Left colon (tissue), 2 donors: ENCODE measurements at places on chromosomes 7 and 10.

GRCh38 chr10:35752469-35753461 lies 110.7 kb upstream of the FZD8 start:
- DNase-seq: no peak

DNA sequence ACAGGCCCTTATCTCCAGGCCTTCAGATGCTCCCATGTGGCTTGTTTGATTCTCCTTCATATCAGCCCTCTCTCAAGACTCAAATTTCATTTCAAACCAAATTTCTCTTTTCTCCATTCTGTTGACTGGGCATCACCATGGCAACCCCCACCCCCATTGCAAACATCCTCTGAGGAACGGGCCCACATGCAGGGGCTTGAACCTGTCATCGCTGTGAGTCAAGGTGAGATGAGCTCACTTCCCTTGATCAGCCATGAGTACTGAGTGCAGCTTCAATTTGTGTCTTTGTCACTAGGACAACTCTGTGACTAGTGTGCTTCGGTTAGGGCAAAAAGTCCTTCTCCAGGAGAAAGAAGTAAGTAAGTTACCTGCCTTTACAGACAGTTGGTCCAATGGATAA lies 41.9 kb downstream of the CALML3 start:
- DNase-seq: no peak

DNA sequence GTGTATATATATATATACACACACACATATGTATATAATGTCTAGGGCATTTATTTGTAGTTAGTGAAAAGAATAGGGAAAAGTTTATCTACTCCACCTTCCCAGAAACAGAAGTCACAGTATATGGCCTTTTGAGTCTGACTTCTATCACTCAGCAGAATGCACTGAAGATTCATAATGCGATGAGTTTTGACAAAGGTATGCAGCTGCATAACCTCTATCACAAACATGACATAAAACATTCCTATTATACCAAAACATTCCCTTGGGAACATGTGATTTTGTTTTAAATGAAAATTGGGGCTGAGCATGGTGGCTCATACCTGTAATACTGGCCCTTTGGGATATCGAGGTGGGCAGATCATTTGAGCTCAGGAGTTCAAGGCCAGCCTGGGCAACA lies 137.3 kb upstream of the EEPD1 start:
- DNase-seq: no peak

DNA sequence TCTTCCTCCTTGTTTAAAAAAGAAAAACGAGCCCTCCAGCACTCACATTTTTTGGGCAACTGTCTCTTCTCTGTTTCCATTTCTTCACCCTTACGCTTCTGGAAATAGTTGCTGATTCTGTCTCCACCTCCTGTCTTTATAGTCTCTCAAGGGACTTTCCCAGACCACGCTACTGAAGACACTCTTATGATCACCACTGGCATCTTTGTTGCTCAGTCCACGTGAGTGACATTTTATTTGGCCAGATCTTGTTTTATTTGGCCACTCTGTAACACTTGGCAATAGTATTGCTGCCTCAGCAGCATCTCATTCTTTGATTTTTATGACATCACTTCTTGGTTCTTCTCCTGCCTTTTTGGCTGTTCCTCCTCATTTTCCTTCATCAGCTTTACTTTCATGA lies 21.6 kb upstream of the NME8 start:
- no peak for DNase-seq

GRCh38 chr7:139450851-139451250 lies 32.6 kb downstream of the KLRG2 start:
- DNase-seq: no peak

DNA sequence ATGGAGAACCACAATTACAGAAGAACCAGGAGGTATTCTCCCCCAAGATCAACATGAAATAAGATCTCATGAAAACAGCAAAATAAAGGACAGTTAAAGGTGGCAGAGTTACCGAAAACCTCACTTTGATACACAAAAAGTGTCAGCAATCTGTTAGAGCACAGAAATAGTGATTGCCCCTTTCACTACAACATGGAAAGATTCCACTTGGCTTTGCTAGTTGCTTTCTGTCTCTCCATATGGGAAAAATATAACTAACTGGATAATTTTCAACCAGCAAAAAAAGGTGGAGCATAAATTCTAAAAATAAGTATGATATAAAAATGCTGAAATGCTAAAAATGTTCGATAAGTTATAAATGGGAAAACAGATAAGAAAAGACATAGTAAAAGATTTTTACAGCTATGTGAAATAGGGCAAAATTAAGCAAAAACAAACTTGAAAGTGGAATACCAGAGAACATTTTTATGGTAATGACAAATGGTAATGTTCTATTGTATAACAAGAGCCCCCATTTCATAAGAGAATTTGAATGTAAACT lies 90.2 kb downstream of the GPR85 start:
- no peak for DNase-seq

DNA sequence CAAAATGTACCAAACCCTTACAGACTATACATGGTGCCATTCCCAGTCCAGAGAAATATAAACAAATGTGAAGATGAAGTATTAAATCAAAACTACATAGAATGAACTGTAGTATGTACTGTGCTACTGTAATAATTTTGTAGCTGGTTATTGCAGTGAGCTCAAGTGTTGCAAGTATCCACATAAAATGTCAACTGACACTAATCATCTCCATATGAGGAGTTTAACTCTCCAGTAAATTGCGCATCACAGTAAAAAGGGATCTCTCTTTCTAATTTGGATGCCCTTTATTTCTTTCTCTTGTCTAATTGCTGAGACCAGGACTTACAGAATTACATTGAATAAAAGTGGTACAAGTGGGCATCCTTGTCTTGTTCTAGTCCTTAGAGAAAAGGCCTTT lies 165.5 kb downstream of the CPED1 start:
- DNase-seq: no peak

GRCh38 chr10:130418731-130419130 lies 282.5 kb downstream of the GLRX3 start:
- DNase-seq: peak; percentile 4

DNA sequence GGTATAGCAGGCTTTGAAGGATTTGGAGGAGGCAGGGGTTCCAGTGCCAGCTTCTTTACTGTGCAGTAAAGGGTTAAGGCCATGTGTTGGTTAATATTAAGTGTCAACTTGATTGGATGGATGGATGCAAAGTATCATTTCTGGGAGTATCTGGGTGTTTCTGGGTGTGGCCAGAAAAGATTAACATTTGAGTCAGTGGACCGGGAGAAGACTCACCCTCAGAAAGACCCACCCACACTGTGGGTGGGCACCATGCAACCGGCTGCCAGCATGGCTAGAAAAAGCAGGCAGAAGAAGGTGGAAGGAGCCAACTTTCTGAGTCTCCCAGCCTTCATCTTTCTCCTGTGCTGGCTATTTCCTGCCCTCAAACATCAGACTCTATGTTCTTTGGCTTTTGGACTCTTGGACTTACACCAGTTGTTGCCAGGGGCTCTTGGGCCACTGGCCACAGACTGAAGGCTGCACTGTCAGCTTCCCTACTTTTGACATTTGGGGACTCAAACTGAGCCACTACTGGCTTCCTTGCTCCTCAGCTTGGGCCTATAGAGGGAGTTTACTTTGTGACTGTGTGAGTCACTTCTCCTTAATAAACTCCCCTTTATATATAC lies 6.8 kb upstream of the TRUB1 start:
- no peak for DNase-seq

DNA sequence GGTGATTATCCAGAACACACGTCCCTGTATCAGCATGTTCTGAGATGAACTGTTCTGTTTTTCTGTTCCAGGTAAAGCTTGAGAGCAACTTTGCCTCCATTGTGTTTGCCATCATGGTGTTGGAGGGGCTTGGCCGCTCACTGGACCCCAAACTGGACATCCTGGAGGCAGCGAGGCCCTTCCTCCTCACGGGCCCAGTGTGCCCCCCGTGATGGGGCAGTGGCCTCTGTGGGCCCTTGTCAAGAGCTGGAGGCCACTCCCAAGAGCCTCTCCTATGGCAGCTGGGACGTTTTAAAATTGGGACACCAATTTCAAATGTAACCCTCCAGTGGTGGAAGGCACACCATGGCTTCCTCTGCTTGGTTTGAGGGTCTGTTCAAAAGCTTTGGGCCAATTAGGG lies 1.9 kb upstream of the NDUFB2 start:
- DNase-seq: no peak

DNA sequence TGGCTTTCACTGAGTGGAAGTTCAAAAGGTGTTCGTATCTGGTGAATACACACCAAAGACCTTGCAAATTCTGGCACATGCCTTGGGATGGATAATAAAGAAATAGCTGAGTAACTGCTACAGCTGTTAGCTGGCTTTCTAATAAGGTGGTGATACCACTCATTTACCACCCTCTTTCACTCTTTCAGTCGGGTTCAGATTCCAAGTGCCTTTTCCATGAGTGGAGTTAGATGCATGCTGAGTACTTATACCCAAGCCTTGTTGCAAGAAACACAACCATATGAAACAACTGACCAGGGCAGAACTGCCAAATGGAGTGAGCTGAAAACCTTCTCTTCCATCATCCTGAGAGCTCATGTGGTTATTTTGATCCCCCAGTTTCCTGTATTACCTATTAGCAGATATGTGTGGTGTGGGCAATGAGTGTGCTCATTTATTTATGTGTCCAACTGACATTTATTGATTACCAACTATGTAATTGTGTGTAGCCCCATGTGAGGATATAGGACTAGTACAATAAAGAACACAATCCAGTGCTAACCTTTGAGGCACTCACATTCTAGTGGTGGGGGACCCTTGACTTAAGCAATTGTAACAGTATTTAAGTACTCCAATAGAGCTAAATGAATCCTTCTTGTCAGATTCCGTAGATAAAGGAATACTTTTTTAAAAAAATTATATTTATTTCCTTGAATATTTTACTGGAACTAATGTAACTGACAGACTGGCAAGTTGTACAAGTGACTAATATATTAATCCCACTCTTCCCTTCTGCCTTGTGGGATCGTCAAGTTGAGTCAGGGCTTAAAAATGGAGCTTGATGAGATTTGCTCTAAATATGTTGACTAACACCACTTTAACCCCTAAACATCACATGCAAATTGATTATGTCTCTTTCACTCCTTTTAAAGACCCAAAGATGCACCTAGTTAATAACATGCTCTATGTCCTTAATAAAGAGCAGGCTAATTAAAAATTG lies 124.7 kb downstream of the ARID5B start:
- no peak for DNase-seq

DNA sequence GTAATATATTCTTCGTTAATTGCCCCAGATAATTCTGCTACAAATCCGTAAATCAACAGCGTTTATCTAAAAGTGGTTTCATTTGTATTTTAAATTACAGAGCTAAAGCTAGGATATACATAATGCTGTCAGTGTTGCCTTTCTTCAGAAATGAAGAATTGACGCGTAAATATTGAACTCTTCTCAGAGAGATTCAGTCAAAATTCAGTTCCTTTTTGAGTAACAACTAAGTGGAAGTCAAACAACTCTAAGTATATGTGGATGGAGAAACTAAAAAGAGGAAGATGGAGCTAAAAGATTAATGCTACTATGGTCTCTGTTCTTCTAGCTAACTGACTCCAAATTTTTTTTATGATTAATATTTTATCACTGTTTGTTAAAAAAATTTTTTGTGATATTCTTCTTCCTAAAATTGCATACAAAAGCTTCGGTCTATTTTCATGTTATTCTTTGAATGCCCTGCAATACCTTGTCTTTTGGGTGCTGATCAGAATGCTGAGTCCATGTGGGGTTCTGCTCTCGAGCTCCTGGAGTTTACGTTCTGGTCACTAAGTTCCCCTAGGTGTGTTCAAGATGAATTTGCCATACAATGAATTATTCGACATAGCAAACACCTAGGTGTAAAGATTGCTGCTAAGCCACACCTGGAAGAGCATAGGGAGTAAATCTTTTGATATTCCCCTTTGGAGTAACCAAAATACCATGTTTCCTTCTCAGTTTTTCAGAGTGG lies 20.7 kb downstream of the MDFIC start:
- no peak for DNase-seq

DNA sequence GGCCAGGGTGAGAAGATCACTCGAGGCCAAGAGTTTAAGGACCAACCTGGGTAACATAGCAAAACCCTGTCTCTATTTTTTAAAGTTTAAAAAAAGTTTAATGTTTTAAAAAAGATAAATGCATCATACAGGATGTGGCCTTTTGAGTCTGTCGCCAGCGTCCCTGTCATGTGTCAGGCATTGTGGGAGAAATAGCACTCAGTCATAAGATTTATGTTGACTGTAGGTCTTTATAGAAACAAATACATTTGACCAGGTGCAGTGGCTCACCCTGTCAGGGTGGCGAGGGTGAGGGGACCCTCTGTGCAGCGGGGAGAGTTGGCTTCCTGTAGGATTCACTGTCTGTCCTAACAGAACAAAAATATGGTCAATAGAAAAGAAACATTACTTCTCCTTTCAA lies 63.5 kb upstream of the SH2B2 start:
- no peak for DNase-seq

DNA sequence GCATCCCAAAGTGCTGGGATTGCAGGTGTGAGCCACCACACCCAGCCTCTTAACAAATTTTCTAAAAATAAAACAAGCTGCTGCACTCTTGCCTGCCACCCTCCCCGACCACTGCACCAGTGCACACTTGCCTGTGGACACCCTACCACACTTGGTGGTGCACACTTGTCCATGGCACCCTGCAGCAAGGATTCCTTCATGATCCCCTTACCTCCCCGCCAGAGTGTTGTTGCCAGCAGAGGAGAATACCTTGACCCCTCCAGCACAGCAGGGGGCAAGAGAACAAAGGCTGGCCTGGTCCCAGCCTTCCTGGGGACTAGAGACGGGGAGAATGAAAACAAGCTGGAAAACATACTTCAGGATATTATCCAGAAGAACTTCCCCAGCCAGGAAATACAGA lies 65.9 kb upstream of the KCND2 start:
- no peak for DNase-seq

GRCh38 chr10:124414076-124414475 lies 4.6 kb downstream of the OAT start:
- no peak for DNase-seq

DNA sequence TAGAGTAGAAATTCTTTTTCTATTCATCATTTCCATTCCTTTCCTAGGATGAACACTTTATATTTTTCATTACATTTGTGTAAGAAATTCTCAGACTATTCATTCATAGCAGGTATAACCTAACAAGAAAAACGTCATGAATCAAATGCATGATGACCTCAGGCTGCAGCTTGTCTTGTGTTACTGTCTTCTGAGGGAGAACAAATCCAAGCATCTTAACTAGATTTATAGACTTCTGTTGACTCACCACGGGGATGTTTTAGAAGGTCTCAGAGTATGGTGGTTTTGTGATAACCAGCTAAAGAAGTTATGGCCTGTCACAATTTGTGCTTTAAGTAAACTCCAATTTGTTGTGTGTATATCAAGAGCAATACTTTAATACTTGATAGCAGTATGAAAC lies 102.7 kb downstream of the ANKRD7 start:
- no peak for DNase-seq

DNA sequence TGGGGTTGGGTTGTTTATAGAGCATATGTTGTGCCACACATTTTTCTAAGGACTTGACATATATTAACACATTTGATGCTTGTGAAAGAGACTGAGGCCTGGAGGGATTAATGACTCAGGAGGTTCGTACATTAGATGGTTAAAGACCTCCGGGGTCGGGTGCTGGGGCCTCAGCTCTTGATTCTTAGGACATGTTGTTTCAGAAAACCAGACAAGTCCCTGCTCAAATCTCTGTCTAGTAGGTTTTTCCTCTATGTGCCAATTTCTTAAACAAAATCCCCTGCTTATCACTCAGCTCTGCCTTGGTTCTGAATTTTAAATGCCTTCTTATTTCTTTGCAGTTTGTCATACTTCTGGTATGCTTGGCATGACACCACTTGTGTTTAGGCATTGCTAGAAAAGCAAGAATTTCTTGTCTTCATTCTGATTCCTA lies 5.8 kb downstream of the UPP1 start:
- DNase-seq: no peak
